ENCODE measurements at places on chromosomes 3 and 15. TPM values are rescaled to one million over a fixed set of nuclear protein-coding genes. Genes with fewer than 3 reads are reported as not detected.

The OIP5 gene
- not detected for total RNA-seq

The CCR3 gene
- total RNA-seq = not detected

DNA sequence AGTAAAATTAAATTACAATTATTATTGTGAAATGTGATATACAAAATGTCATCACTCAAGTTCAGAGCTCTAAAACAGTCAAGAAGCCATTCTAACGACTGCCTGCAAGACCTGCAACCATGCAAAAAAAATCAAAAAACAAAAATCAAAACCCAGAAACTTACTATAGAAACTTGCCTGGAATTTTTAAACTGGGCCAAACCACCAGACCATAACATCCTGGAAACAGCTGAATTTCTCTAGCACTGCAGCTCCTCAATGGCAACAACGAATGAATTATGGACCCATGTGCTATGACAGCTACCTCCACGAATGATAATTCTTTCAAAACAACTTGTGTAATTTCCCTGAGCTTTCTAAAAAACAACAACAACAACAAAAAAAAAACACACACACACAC, 130.0 kb upstream of the KCNMB2 start:
- H3K36me3 ChIP-seq = no peaks in the 10 kb centered on the region
- no peak overlapping the region for H3K27ac ChIP-seq
- no peak overlapping the region for H3K4me3 ChIP-seq
- H3K4me1 ChIP-seq = no peaks in the 10 kb centered on the region
- DNase-seq = no peak
- H3K27me3 ChIP-seq = no peaks in the 10 kb centered on the region

DNA sequence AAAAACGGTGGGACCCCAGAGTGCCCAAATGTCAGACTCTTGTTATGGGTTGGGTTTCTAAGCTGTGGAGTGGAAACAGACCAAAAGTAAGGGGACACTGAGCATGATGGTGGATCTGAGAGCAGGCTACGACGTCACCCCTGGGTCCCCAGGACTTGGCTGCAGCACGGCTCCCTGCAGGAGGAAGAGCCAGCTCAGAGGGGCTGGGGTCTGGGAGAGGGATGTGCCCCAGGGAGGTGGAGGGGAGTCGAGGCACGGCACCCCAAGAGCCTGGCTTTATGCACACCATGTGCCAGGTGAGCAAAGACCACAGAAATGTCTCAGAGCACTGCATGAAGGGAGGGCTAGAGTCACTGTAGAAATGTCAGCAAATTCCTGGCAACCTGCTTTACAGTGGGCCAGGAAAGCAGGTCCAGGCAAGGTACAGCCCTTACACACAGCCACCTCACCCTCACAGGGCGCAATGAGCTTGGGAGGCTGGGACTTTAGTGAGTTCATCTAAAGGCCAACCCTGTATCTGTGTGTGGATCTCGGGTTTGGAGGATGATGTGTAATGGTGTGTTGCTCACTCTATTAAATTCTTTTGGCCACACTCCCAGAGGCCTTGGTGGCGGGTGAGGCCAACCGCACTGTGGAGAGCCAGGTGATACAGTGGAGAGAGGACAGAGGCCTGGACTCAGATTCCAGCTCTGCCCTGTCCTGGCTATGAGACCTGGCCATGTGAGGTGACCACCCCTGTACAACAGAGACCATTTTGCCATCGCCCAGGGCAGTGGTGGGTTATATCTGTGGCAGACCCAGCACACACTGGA, 14.1 kb downstream of the CTSH start:
- H3K4me1 ChIP-seq = peaks cover 7% of the 10 kb centered on the region
- no peak overlapping the region for H3K4me3 ChIP-seq
- H3K27ac ChIP-seq = no peak overlapping the region

GRCh38 chr3:187567661-187568121, 102.5 kb downstream of the SST start:
- DNase-seq = no peak
- no peaks in the 10 kb centered on the region for H3K4me1 ChIP-seq
- H3K27me3 ChIP-seq = no peaks in the 10 kb centered on the region
- H3K4me3 ChIP-seq = no peak overlapping the region
- no peak overlapping the region for H3K27ac ChIP-seq
- H3K36me3 ChIP-seq = no peaks in the 10 kb centered on the region

DNA sequence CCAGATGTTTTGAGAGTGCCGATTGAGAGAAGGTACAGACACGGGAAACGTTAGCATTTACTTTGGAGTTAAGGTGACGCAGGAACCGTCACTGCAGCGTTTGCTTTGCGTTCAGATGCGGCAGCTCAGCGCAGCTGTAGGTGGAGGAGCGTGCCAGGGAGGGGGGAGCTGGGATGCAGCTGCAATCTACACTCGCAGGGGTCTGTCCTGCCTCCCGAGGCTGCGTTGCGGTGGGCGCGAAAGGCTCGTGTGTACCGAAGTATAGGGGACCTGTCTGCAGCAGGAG, 425 bp upstream of the FYTTD1 start:
- H3K4me3 ChIP-seq = peak overlapping the region; percentile 86
- peaks cover 15% of the 10 kb centered on the region for H3K4me1 ChIP-seq
- H3K36me3 ChIP-seq = no peaks in the 10 kb centered on the region
- H3K27me3 ChIP-seq = no peaks in the 10 kb centered on the region

GRCh38 chr3:172253200-172253599, 195.1 kb downstream of the GHSR start:
- H3K27me3 ChIP-seq = no peaks in the 10 kb centered on the region
- H3K27ac ChIP-seq = no peak overlapping the region
- no peaks in the 10 kb centered on the region for H3K36me3 ChIP-seq
- no peak for DNase-seq

GRCh38 chr3:157199841-157200240, 39.9 kb upstream of the CCNL1 start:
- no peaks in the 10 kb centered on the region for H3K4me1 ChIP-seq
- H3K4me3 ChIP-seq = no peak overlapping the region
- no peaks in the 10 kb centered on the region for H3K36me3 ChIP-seq
- H3K27me3 ChIP-seq = no peaks in the 10 kb centered on the region

- DNase-seq = no peak
- H3K4me1 ChIP-seq = no peaks in the 10 kb centered on the region
- H3K36me3 ChIP-seq = no peaks in the 10 kb centered on the region
These were observed 658.0 kb upstream of the KCNMB2 start for GRCh38 chr3:177878192-177878591.

DNA sequence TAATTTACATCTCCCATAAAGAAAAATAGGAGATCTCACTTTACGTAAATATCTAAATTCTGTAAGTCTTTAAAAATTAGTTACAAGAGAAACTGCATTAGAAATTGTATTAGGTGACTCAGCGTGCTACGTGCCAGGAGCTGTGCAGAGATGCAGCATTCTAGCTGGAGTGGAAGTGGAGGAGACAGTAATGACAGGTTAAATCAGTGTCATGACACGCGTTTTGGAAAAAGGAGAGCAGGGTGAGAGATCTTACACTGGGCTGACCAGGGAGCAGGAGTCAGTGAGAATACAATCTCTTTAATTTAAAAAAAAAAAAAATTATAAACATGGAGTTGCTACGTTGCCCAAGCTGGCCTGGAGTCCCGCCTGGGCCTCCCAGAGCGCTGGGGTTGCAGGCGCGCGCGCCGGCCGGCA, 635 bp downstream of the TUBGCP5 start:
- no peaks in the 10 kb centered on the region for H3K36me3 ChIP-seq
- peak; percentile 18 for DNase-seq
- H3K27me3 ChIP-seq = no peaks in the 10 kb centered on the region
- H3K4me3 ChIP-seq = peak overlapping the region; percentile 69
- H3K4me1 ChIP-seq = peaks cover 16% of the 10 kb centered on the region

DNA sequence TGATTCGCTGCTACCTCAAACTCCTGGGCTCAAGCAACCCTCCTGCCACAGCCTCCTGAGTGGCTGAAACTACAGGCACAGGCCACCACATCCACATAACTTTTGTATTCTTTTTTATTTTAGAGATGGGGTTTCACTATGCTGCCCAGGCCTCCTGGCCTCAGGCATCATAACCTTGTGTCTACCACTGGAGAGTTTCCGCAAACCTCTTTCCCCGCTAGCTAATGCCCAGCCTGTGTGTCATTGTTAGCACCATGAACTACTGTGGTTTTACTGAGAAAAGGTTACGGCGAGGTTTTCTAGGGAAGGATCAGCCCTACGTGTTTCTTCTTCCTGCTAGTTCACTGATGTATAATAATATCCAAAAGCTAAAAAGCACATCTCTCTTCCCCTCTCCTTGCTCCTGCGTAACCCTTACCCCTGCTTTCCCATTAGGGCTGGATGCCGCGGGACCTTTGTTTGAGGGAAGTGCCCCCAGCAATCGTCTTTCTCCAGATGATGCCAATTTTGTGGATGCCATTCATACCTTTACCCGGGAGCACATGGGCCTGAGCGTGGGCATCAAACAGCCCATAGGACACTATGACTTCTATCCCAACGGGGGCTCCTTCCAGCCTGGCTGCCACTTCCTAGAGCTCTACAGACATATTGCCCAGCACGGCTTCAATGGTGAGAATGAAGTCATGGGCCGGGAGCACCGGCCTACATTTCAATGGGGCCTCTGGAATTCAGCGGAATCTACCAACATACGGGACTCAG, 113.7 kb downstream of the LIPC start:
- no peaks in the 10 kb centered on the region for H3K36me3 ChIP-seq
- no peak for DNase-seq
- H3K4me3 ChIP-seq = no peak overlapping the region
- H3K4me1 ChIP-seq = no peaks in the 10 kb centered on the region
- no peak overlapping the region for H3K27ac ChIP-seq

DNA sequence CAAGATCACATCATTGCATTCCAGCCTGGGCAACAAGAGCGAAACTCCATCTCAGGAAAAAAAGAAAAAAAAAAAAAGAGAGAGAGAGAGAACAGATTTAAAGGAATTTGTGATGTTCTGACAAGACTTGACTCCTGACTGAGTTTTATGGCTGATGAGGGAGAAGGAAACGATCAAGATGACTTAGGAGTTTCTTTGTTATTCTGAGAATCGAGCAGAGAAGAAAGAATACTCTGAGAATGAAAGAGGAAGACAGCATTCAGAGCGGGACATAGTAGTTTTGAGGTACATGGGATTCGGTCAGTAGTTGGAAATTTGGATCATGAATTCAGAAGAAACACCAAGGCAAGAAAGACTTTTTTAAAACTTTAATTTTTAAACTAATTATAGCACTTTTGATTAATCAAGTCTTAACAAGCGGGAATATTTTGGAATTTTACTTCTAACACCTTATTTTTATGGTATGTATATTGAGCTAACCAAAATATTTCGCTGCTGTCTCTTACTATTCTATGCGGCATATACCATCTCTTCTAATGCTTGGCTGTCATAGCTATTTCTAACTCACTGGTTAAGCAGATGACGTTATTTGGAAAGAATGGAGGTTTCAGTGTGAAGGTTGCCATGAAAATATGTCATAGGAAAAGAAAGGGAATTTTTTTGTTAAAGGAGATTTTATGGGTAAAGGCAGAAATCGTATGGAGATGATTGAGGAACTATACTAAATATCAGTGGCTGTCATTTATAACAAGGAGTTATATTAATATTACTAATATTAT, 644.1 kb downstream of the RBMS3 start:
- DNase-seq = no peak
- no peaks in the 10 kb centered on the region for H3K36me3 ChIP-seq
- no peaks in the 10 kb centered on the region for H3K27me3 ChIP-seq
- H3K4me1 ChIP-seq = no peaks in the 10 kb centered on the region

- no peak overlapping the region for H3K4me3 ChIP-seq
- no peaks in the 10 kb centered on the region for H3K27me3 ChIP-seq
- no peaks in the 10 kb centered on the region for H3K4me1 ChIP-seq
These were observed 12.8 kb upstream of the WDR49 start for GRCh38 chr3:167666563-167666962.

All from transverse colon (tissue), 4 donors.